AG04450 (cell line): ENCODE measurements at places on chromosomes 16 and 17. TPM values are rescaled to one million over a fixed set of nuclear protein-coding genes. Genes with fewer than 3 reads are reported as not detected.

DNA sequence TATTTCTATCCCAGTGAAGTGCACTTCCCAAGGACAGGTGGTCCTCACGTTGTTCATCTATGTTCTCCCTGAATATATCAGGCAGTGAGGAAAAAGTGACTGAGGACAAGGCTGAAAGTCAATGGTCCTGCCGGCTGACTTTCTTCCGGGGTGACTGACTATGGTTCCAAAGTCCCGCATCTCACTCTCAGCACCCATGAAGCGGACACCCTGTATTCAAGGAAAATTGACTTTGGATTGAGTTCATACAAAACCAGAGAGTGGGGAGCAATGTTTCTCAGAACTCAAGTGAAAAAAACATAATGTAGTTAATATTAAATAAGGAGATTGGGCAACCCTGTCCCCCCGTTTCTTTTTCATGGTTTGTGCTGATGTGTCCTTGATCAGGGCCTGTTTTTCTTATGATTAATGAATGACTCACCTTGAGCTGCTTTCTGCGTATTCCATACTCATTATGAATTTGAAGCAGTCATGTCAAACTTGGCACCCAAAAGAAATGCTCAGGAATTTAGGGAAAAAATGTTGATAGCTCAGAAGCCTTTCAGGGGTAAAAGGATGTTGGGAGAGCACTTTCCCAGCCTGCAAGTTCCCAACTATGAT lies 184.0 kb downstream of the CYLD start:
- no peak for DNase-seq

DNA sequence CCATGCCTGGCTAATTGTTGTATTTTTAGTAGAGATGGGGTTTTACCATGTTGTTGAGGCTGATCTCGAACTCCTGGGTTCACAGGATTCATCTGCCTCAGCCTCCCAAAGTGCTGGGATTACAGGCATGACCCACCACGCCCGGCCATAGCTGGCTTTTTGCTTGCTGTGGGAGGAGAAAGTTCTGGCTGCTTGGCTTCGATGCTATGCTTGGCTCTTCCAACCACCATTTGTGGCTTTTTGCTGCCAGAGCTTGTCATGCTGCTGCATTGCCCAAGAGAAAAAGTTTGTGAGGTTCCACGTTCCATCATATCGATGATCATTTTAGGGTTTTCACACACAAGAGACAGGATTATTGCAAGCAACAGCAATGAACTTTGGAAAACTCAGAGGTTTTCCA lies 16.2 kb downstream of the BMERB1 start:
- no peak for DNase-seq

GRCh38 chr17:19014628-19015215 lies 10.2 kb upstream of the FAM83G start:
- no peak for DNase-seq

DNA sequence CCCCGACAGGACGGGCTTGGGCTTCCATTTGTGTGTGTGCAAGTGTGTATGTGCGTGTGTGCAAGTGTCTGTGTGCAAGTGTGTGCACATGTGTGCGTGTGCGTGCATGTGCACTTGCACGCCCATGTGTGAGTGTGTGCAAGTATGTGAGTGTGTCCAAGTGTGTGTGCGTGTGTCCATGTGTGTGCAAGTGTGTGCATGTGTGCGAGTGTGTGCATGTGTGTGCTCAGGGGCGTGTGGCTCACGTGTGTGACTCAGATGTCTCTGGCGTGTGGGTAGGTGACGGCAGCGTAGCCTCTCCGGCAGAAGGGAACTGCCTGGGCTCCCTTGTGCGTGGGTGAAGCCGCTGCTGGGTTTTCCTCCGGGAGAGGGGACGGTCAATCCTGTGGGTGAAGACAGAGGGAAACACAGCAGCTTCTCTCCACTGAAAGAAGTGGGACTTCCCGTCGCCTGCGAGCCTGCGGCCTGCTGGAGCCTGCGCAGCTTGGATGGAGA lies 23.1 kb upstream of the ITGAX start:
- no peak for DNase-seq

DNA sequence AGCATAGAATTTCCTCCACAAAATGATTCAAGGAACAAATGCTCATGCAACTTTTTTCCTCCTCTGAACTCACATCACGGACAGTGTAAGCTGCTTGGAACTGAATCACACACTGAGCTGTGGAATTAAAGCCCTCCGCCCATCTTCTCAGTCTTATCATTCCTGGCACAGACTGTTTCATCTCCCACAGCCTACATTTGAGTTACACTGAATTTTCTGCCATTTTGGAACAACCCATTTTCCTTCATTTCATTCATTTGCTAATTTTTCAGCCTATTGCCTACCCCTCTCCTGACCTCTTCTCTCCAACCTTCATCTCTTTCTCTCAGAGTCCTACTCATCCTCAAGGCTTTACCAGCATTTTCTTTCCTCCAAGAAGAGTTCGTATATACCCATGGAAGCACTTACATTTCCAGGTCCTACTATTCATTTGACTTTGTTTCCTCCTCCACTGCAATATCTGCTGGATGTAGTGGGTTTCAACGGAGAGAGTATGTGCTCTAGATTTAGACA lies 39.1 kb upstream of the TOM1L1 start:
- no peak for DNase-seq

DNA sequence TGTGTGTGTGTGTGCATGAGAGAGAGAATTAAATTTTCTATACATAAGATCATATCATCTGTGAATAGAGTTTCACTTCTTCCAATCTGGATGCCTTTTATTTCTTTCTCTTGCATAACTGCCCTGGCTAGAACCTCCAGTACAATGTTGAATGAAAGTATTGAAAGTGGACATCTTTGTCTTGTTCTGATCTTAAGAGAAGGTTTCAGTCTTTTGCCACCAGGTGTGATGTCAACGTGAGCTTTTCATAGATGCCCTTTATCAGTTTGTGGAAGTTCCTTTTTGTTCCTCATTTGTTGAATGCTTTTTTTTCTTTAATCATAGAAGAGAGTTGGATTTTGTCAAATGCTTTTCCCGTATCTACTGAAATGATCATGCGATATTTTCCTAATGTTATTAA lies 63.3 kb downstream of the RNF213 start:
- DNase-seq = no peak

GRCh38 chr17:61388561-61389356 lies 10.9 kb upstream of the TBX2 start:
- no peak for DNase-seq

DNA sequence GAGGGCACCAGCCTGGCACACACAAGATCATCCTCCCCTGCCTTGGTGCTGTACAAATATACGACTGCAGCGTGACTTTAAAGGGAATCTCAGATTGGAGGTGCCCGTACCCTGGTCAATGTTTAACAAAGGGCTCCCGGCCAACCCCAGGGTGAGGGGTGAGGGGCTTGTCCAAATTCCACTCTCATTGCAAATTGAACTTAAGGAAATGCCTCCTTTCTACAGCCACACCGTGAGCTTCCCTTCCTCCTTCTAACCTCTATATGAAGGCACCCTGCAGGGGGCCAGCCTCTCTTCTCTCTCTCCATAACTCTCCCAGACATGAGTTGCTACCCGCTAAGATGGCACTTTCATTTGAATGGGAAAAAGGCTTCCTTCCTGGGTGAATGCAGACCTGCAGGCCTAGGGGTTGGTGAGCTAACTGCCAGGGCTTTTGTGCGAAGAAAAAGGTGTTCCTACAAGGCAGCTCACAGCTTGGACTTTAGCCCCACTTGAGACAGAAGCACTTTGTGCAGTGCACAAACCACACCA lies 76.6 kb downstream of the IRF8 start:
- DNase-seq = no peak

- no peak for DNase-seq
These were observed 130.5 kb downstream of the NPIPB5 start for GRCh38 chr16:22641131-22641628.

GRCh38 chr16:15950161-15950854 lies 892 bp downstream of the ABCC1 start:
- no peak for DNase-seq

GRCh38 chr17:68456339-68457167 lies 743 bp downstream of the WIPI1 start:
- peak; percentile 77 for DNase-seq

DNA sequence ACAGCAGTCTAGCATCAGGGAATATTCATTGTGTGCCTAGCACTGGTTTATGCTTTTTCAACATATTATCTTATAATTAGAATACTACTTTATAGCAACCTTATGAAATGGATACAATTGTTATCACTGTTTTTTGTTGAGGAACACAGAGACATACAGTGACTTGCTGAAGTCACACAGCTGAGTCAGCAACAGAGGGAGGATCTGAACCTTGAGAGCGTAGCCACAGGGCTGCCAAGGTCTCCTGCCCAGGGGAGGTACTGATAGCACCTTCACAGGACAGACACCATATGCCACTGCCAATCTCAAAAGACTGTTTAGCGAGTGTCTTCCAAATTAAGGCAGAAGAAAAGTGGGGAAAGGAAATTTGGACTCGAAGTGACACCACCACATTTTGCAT lies 63.0 kb downstream of the GTF3C1 start:
- no peak for DNase-seq

DNA sequence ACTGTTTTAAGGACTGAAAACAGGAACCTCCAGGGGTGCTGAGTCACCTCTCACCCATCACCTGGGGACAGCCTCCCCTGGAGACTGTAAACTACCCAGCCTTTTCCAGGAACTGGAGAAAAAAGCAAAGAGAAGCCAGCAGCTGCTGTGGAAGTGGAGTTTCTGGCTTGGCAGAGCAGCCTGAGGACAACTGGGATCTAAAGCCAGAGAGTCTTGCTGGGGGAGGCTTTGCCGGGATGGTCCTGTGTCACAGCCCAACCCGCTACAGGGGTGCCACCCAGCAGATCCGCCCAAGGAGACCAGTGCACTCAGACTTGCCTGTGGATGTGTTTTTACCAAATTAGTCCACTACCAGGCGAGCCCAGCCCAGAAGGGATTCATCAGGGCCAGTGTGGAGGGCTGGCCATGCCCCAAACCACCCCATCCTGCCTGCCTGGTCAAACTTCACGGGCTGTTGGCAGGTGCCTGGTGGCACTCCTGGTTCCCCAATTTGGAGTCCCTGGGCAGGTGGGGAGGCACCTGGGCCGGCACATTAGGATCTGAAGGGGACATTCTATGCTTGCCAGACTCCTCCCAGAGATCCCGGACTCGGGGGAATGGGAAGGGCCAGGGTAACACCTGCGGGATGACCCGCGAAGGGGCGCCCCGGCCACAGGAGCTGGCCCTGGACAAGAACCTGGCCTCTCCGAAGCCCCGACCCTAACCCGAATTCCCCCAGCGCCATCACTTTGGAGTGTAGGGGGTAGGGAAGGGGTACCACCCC lies 771 bp downstream of the MSRB1 start:
- no peak for DNase-seq

The KCNAB3 gene
- 2.2 and 3.1 TPM in 2 replicates for polyA plus RNA-seq

The SLFN14 gene
- not detected in 2 replicates for polyA plus RNA-seq
